NCI-H2171 (cell line): ENCODE measurements at places on chromosomes 5 and 9.

- peak; percentile 61 for DNase-seq
Measured at GRCh38 chr9:114721491-114722079, 39.6 kb upstream of the TEX48 start.

GRCh38 chr5:107564931-107565372 lies 105.8 kb downstream of the EFNA5 start:
- no peak for DNase-seq

- no peak for DNase-seq
Measured at GRCh38 chr5:134567641-134568336, 42.3 kb downstream of the JADE2 start.

GRCh38 chr9:87827341-87827740 lies 55.3 kb upstream of the SPATA31E1 start:
- DNase-seq: no peak

- DNase-seq: no peak
Measured at GRCh38 chr5:123089914-123090660, 1.0 kb downstream of the PRDM6 start.

DNA sequence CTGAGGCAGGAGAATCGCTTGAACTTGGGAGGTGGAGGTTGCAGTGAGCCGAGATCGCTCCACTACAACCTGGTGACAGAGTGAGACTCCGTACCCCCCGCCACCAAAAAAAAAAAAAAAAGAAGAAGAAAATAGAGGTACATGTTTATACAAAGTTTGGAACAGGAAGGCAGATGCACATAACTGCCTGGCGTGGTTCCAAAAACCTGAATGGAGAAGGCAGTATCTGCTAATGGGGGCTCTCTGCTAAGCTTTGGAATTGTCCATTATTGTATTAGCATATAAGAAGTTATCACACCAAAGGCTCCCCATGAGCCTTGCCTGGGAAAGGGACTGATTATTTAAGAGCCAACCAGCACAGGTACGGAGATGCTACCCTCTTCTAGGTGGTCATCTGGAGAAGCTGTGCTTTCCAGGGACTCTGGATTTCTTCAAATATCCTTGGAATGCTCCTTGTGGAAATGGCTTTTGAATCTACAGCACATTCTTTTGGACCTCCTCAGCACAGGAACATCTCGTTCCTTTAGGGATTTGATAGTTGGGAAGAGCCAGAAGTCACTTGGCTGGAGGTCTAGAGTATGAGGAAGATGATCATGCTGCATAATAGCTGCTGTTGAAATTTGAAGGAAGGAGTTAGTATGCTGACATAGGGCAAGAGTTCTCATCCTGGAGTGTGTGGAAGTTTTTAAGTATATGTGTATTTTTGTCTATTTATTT lies 42.5 kb upstream of the ABCA1 start:
- DNase-seq: no peak

DNA sequence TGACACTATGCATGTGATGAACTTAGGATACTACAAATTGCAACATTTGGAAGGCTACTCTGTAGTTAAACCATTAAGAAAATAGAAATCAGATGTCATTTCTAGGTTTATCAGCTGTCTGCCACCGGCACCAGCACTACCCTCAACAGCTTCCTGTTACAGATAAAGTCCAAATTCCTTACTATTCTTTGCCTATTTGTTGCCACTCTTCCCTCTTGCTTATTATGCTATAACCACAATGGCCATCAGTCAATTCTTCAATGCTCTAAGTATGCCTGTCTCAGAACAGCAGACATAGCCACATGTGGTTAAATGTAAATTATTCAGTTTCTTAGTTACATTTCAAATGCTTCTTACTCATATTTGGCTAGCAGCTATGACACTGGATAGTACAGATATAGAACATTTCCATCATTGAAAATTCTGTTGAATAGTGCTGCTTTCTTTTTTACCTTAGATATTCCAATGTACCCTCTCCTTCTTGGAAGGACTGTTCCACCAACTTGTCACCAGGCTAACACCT lies 21.0 kb downstream of the DHX29 start:
- DNase-seq: no peak

DNA sequence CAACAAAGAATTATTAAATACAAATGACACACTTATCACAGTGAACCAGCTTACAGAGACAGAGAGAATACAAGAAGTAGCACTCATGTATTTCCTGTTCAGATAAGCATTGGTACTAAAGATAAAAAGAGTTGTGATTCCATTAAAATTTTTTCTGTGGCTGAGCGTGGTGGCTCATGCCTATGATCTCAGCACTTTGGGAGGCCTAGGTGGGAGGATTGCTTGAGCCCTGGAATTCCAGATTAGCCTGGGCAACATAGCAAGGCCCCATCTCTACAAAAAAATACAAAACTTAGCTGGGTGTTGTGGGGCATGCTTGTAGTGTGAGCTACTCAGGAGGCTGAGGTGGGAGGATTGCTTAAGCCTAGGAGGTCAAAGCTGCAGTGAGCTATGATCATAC lies 32.9 kb downstream of the FCHO2 start:
- DNase-seq: no peak

DNA sequence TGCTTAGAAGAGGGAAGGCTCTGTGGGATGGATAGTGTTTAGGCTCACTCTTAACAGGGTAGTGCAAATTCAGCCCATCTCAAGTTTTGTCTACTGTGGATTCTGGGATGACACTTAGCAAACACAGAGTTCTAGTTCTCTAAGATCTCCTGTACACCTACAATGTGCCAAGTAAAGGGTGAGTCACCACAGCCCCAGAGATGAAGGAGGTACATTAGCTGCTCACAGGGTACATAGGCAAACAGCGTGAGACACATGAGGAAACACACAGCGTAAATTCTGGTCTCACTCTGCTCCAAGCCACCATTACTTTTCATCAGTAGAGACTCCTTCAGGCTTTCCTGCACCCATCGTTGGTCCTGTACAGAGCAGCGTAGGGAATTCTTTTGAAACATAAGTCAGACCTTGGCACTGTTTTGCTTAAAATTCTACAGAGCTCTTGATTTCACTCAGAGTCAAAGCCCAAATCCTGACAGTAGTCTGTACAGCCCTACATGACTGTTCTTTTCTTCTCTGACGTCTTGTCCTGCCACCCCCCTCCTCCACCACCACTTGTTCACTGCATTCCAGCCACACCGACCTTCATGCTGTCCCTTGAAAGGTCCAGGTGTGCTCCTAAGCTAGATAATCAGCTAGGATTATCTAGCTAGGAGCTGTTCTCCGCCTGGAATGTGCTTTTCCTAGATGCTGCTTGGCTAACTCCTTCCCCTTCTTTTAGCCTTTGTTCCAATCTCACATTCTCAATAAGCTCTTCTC lies 8.7 kb downstream of the ASTN2 start:
- no peak for DNase-seq

DNA sequence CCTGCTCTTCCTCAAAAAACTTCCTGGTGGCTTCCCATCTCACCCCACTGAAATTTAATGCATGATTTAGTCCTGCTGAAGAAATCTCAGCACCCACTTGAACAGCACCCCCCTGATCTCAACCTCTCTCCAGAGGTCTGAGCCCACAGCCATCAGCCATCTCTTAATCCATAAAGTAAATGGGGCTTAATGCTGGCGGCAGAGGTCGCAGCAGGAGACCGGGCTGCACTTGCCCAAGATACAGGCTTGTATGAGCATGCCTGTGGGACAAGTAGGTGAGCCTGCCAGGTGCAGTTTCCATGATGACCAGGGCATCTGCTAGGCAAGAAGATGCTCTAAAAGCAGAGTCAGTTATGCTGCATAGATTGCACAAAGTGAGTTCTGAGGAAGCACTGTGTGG lies 52.4 kb upstream of the CTXN3 start:
- DNase-seq: no peak

GRCh38 chr5:116487045-116487444 lies 87.6 kb downstream of the SEMA6A start:
- no peak for DNase-seq

GRCh38 chr9:121783111-121783510 lies 131.7 kb downstream of the DAB2IP start:
- peak; percentile 84 for DNase-seq

DNA sequence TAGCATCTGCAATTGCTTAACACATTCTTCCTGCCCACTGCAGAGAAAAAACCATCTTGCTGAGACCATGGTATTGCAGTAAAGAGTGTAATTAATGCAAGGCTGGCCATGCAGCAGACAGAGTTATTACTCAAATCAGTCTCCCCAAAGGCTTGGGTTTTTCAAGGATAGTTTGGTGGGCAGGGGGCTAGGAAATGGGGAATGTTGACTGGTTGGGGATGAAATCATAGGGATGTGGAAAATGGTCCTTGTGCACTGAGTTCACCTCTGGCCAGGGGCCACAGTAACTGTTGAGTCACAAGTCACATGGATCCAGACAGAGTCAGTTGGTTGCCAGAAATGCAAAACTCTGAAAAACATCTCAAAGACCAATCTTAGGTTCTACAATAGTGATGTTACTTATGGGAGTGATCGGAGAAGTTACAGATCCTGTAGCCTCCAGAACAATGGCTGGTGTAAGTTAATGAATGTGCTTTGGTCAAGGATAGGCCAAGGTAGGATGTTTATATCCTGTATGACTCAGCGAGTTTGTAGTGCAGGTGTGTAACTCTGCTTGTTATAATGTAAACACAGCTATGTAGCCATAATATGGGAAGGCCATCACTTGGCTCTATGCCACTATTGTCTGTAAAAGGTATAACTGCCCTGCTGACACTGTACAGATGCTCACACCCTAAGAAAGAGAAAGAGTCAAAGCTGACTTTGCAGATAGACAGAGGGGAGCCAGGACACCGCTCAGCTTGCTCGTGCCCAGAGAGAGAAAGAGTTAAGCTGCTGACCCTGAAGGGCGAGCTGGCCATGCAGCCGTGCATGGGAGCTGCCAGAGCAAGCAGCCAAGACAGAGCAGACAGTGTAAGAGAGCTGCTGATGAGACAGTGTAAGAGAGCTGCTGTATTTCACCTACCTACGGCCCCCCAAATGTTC lies 27.2 kb downstream of the C9orf152 start:
- no peak for DNase-seq

DNA sequence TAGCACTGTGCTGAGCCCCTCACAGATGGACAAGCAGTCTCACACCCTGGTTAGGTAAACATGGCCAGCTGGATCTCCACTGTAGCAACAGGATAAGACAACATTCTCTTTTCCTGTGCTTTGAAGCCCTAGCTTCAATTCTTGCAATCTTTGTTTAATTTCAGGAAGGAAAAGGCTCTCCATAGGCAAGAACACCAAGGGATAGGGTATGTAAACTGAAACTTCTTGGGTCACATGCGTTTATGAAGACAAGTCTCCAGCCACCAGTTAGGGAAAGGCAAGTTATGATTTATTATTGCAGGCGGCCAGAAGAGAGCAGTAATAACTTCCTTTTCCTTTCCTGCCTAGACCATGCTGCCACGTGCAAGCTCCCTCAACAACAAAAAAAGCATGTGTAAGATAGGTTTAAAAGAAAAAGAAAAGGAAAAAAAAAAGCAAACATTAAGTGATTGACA lies 50.1 kb upstream of the POU5F2 start:
- no peak for DNase-seq

GRCh38 chr9:86665416-86665815 lies 281.9 kb downstream of the GAS1 start:
- DNase-seq: no peak

- no peak for DNase-seq
Measured at GRCh38 chr9:98215821-98216220, 23.4 kb upstream of the CORO2A start.

DNA sequence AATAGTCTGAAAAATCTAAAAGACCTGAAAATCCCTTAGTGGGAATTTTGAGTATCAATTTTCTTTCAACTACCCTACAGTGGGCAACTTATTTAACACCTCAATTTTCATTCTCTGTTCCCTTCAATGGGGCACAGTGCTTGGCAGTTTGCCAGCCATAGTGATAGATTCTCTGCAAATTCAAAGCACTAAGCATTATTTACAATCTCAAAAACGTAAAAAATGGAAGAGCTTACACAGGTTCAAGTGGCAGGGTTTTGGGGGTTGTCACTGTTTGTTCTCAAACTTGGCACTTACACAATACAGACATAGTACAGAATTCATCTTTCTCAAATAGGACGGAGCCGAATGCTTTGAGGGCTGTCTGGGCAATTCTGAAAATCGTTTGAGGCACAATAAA lies 515.0 kb downstream of the EFNA5 start:
- no peak for DNase-seq

GRCh38 chr5:118553662-118554061 lies 434.7 kb downstream of the DTWD2 start:
- DNase-seq: no peak

DNA sequence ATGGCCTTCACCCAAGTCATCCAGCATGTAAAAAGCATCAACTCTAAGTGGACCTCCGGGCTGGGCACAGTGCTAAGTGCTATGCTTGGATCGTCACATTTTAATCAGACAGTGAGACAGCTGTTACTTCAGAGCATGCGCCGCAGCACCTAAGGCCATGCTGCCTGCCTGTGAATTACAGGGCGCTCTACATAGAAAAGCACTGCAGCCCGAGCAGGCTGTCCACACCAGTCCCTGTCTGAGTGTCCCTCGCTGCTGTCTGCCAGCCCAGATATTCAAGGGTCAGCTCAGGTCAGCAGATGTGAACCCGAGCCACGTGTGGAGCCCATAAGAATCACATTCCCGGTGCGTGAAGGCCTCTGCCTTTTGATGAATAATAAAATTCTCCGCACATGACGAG lies 37.1 kb downstream of the AK8 start:
- no peak for DNase-seq

- DNase-seq: no peak
Measured at GRCh38 chr9:5140151-5140550, 45.3 kb downstream of the INSL6 start.

DNA sequence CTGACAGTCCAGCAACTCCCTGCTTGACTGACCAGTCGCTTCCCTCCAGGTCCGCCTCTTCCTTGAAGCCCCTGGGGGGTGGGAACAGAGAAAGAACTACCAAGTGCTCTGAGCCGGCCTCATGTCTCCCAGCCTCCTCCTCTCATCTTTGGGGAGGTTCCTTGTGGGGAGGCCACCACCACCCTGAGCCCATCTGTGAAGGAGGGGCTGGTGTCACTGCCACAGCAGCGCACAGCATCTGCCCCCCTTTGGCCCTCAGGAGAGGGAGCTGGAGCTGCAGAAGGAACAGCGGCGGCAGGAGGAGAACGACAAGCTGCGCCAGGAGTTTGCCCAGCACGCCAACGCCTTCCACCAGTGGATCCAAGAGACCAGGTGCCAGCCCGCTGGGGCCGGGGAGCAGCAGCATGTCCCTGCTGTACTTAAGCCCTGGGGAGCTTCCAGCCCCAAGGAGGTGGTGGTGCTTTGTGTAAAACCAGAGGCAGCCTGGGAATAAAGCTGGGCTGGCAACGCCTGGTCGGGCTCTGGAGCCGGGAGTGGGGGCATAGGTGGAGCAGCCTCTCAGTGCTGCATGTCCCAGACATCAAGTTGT lies 29.4 kb downstream of the DYNC2I2 start:
- no peak for DNase-seq
